ENCODE measurements at places on chromosomes 6 and 20.

GRCh38 chr20:52012079-52012478 is 179.5 kb downstream of the ZFP64 start:
- DNase-seq, result no peak

- DNase-seq, result peak; percentile 47
Measured at GRCh38 chr6:130513770-130514169, 148.0 kb downstream of the TMEM200A start.

DNA sequence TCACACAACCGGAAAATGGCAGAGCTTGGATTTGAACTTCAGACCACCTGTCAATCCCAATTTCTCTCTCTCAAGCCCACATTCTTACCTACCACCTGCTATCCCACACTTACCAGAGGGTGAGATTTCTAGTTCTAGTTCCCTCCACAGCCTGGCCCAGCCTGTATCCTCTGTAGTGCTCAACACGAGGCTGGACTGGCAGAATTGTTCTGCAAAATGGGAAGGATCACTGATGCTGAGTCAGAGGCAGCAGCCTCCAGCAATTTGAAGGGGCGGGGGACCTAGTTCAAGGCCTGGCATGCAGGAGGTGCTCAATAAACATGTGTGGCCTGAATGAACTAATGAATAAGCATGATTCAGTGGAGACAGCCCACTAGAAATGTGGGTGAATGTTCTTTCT is 53.6 kb upstream of the TTPAL start:
- no peak for DNase-seq

GRCh38 chr6:29603930-29604329 is 19.0 kb downstream of the OR2H2 start:
- DNase-seq, result peak; percentile 35

DNA sequence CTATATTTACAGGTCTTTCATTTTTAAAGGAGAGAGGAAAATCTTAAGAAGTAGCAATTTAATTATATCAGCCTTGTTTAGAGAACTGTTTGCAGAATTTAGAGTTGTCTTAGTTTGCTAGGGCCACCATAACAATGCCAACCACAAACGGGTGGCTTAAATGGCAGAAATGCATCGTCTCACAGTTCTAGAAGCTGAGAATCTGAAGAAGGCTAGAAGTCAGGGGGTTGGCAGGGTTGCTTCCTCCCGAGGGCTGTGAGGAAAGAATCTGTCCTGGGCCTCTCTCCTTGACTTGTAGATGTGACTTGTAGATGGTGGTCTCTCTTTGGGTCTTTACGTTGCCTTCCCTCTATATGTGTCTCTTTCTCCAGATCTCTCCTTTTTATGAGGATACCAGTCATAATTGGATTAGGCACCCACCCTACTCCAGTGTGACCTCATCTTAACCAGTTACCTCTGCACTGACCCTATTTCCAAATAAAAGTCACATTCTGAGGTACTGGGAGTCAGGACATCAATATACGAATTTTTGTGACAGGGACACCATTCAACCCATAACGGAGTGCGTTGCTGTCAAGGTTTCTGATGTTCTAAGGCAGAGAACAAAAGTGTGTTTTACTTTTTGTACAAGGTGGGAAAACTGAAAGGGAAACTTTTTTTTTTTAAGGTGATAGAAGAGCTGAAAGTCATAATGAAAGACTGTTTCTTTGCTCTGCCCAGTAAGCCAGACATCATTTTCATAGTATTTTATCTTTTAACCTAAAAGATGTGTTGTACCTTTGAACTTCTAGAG is 84.4 kb downstream of the SAMD3 start:
- no peak for DNase-seq

- no peak for DNase-seq
Measured at GRCh38 chr6:71203206-71203605, 85.4 kb upstream of the OGFRL1 start.

DNA sequence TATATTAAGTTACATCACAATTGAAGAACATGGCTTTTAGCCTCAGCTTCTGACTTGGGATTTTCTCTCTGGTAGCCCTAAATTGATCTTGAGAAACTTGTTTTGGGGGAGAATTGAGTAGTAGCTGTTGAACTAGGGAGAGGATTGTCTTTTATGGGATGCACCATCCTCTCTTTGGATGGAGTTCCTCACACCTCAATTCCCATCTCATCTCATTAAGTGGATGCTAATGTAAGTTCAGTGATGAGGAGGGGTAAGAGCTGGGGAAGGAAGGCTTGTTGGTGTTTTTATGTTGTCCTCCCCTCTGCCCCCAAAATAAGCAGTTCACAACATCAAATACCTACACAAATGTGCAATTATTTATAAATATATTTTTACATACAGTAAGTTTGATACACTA is 4.0 kb downstream of the GJA1 start:
- DNase-seq, result no peak

- DNase-seq, result no peak
Measured at GRCh38 chr6:162973980-162974379, 246.2 kb downstream of the PACRG start.

- DNase-seq, result no peak
Measured at GRCh38 chr6:143755301-143755744, 77.6 kb downstream of the PHACTR2 start.

DNA sequence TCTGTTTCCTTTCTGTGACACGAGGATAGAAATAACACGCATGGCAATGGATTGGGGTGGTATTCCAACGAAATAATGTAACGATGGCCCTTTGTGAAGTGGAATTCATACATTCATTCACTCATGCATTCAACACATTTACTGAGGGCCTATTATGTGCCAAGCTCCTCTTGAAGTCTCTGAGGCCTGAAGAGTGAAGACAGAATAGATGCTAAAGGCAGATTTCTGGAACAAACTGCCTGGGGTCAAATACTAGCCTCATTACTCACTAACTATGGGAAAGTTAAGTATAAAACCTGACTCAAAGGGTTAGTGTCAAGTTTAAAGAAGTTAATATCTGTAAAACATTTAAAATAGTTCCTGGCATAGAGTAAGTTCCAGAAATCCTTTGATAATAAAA is 279.6 kb upstream of the SULF2 start:
- DNase-seq, result no peak

GRCh38 chr6:55052846-55053245 is 121.5 kb upstream of the HCRTR2 start:
- DNase-seq, result no peak

DNA sequence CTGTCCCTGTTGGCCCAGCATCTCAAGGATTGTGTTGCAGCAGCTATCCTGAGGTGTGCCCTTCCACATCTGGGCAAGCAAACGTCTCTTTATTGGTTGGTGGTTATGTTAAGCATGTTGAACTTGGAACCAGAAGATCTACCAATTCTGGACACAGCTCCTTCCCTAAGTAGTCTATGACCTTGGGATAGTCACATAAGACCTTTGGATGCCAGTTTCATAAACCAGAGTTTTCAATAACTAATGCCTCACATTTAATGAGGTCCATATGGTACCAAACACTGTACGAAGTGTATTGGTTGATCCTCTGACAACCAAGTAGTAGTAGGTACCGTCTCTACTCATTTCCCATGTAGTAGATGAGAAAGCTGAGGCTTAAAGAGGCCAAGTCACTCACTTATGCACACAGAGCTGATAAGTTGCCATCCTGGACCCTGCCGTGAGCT is 3.7 kb downstream of the CYP24A1 start:
- no peak for DNase-seq

DNA sequence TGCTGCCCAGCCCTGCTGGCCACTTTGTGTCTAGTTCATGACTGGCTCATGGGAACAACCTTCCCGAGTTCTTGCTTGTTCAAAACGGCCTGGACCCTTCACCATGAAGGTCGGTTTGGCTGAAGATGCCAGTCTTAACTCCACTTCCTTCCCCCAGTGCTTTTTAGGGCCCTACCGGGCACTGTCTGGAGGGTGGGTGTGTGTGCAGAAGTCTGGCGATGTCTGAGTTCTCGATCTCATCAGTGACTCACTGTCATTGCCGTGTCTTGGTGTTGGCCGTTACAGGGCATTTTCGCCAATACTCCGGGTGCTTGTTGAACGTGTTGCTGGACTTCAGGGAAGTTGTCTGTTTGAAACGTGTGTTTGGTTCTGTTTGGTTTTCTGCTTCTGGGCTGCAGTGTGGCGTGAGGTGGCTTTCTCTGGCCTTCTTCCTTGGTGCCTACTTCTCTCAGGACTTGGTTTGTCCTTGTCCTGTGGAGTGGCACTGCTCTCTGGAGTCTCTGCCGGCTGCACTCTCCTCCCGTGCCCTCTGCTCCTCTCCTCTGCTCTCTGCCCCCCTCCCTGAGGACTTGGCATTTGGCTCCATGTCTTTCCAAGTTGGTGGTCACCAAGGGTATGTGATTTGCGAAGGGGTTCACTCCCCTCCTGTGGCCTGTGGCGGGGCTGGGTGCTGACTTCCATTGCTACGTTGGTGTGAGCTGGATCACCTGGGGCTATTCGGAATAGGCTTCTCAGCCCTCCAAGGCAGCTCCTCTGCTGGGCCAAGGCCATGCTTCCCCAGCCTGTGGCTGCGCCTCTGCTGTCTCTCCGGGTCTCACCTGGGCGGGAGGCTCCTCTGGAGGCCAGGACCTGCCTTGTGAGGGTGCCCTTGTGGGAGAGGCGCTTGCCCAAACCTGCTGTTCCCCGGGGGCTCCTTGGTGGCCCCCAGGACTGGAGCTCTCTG is 38.2 kb downstream of the PYGB start:
- peak; percentile 10 for DNase-seq

DNA sequence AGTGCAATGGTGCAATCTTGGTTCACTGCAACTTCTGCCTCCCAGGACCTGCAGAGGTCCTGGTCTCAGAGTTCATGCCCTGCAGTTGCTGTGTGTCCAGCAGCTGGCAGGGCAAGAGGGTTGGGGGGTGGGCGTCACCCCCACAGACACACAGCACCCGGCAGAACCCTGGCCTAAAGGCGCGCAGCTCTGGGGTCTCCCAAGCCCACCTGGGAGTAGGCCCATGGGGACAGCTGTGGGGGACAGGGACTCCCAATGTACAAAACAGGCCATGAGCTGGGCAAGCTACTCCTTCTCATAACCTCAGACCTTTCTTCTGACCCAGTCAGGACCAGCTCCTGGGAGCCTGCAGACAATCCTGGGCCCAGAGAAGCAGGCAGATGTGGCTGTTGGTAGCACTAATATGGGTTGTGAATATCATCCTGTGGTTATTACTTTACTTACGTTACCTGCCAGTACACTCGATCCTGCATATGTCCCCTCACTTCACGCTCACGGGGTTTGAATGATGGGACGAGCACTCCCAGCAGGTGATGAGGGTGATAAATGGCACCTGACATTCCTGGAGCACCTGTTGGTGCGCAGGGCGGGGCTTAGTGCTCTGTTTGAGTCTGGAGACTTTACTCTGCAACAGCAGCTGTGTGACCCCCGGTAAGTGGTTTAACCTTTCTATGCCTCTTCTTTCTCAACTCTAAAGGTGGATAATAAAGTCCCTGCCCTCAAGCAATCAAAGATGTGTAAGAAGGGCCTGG is 39.9 kb upstream of the SULF2 start:
- DNase-seq, result no peak

- DNase-seq, result peak; percentile 48
Measured at GRCh38 chr20:6732001-6732447, 35.5 kb upstream of the BMP2 start.

GRCh38 chr20:24303393-24304170 is 165.8 kb upstream of the SYNDIG1 start:
- no peak for DNase-seq

- DNase-seq, result no peak
Measured at GRCh38 chr20:8133851-8134451, 1.9 kb downstream of the PLCB1 start.

- DNase-seq, result no peak
Measured at GRCh38 chr6:5747379-5747778, 259.3 kb downstream of the NRN1 start.

DNA sequence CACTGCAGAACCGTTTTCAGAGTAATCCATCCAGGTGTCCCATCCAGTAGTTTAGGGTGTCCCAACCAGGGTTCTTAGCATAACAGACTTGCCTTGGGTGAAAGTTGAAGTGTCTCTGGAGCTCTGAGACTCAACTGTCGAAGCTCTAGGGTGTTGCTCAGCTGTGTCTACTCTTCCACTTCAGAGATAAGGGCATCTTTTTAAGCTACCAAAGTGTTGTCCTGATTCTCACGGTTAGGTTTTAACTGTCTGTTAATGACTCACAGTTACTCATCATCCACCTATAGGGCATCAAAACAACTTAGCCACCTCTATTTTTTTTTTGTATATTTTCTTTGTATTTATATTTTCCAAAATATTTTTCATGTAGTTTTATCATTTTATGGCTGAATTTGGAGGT is 36.9 kb upstream of the TBX18 start:
- no peak for DNase-seq

DNA sequence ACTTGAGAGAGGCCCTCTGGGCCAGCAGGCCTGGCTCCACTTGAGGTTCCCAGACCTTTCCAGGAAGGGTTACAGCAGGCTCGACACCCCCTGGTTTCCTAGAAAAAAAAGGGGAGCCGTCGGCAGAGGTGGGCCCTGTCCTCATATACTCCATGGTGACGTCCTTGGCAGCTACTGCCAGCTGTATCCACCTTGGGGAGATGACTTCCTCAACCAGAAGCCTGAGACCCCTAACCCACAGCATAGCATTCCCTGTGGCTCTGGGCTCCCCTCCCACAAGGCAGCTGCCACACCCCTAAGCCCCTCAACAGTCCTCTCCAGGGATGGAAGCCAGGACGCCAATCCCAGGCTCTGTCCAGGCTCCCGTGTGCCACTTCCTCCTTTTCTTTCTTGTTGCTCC is 294.8 kb downstream of the CDC5L start:
- no peak for DNase-seq

DNA sequence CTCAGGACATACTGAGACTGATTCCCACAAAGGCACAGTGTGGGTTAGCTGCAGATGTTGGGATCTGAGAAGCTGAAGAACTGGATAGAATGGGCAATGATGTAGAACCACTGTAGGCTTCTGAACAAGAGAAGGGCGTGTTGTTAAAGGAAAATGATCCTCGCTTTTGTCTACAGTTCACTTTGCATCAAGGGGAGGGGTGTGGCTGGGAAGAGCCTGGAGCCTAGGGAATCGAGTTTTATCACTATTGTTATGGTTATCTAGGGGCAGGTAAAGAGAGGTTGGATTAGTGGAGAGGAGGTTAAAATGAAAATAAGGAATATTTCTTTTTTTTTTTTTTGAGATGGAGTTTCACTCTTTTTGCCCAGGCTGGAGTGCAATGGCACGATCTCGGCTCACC is 768.1 kb downstream of the KIF16B start:
- no peak for DNase-seq

DNA sequence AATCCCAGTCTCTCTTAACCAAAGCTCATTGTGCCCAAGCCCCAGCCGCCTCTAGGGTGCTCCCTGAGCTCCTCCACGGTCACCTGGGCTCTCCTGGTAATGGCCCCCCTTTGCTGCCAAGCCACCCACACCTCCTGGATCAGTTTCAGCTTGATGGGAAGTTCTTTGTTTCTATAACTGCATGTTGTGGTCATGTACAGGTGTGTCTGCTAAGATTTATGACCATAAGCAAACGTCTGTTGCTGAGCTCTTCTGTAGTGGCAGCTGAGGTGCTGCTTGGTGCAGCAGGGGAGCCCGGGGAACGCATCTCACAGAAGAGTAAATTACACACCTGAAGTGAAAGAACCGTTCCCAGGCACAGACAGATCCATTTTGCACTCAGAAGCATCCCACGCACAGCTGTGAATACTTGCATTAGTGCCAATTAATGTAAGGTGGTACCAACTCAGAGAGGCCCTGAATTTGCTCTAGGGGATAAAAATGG is 194.6 kb upstream of the ARID1B start:
- no peak for DNase-seq

- DNase-seq, result no peak
Measured at GRCh38 chr6:40054602-40055001, 120.3 kb upstream of the MOCS1 start.

GRCh38 chr6:108117427-108118358 is 43.2 kb upstream of the OSTM1 start:
- DNase-seq, result peak; percentile 43

- DNase-seq, result no peak
Measured at GRCh38 chr6:97147421-97147820, 135.6 kb downstream of the MMS22L start.

- DNase-seq, result no peak
Measured at GRCh38 chr6:110557199-110557598, 80.8 kb upstream of the SLC22A16 start.

Measured in femur (tissue), 1 donor.